CD4-positive, alpha-beta T cell treated with Interleukin-17A for 1 hour (primary cell): ENCODE measurements at places on chromosomes 4 and X.

DNA sequence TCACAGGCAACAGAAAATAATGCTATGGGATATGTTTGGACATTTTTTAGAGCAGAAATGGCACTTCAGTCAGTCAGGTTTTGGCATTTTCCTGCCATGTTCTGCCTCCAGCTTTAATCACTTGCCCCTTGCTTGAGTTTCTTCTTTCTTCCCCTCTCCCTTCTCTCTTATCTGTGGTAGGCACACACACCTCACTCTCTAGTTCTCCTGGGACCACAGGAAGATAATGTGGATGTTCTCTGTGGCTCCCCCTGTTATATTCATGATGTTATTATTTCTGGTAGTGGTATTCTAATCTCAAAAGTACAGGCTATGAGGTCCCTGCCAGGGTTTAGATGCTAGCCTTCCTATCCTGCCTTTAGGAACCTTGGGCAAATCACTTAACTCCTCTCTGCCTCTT lies 5.2 kb downstream of the HADH start:
- DNase-seq: no peak

DNA sequence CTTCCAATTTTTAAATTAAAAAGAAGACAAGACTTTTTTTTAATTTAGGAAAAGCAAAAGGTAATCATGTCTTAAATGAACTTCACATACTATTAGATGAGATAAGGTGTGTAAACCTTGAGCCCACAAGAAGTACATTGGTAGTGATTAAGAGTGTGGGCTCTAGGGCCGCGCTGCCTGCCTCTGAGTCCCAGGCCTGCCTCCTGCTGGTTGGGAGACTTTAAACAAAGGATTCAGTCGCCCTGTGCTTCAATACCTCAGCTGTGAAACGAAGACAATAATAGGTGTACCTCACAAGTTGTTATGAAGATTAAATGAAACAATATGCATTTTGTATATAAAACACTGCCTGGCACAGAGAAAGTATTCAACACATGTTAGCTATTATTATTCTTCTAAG lies 95.9 kb upstream of the MYOZ2 start:
- no peak for DNase-seq

- DNase-seq: peak; percentile 9
Measured at GRCh38 chrX:7146703-7147412, 654 bp upstream of the STS start.

DNA sequence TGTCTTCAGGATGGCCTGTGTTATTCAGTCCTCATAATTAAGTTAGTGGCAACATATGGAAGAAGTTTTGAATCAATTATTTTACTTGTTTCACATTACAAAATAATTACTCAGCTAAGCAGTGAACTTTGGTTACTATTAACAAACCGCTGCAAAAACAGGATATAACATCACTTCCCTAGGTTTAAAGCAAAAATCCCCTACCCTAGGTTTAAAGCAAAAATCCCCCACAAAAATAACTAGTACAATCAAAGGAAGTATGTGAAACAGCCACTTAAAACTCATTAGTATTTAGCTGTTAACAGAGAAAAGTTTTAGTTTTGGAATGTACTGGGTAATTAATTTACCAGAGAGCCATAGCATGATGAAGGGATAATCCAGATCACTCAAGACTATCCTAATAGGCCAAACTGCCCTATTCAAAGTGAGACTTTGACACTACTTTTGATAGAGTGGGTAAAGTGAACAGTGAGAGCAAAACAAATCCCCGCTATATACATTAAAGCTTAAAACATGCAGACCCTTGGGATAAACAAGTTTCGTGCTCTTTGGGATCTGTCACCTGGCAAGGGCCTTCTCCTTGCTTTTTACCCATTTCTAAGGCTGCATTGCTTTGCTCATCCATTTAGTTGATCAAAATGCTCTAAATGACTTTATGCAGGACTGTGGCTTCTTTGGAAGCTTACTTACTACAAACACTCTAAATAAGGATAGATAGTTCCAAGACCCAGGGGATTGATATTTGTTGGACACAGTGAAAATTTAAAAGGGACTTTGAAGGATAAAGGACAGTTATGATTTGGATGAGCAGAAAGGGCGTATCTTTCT lies 36.4 kb upstream of the GPR174 start:
- DNase-seq: peak; percentile 88

GRCh38 chr4:133124746-133125145 lies 24.3 kb upstream of the PCDH10 start:
- no peak for DNase-seq

- DNase-seq: no peak
Measured at GRCh38 chrX:149032449-149032848, 472.7 kb downstream of the IDS start.

DNA sequence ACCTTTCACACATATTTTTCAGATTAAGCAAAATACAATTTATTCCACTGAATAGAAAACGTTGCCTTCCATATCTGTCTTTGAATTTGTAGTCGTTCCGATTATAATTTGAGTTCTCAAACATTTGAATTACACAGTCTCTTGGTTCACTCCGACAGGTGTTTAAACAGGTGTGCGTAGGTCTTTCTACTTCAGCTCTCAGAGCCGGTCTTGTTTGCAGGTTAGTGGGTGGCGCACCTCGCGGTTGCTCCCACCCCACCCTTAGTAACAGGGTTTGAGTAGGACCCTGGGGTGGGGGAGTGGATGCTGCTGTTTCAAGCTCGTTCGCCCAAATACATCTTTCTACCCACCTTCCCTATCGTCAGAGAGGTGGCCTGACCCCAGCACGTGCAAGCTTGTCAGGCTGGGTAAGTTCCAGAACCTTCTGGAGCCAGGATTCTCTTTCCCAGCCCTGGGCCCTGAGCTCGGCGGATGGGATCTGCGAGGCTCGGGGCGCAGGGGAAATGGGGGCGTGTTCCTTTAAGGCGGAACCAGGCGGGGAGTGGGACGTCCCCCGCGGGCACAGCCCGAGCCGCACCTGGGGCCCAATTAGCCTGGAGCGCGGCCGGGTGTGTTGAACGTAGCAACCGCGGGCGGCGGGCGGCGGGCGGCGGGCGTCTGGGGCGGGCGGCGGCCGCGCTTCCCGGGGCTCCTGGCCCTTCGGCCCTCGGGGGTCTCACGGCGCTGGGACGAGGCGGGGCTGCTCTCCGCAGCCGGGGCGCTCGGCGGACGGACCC lies at the start of gene FAM149A:
Gene FAM149A, plus strand, starts transcription at position 591 of the 776 bp plus-strand sequence.
- DNase-seq: peak; percentile 26

- DNase-seq: no peak
Measured at GRCh38 chr4:109435635-109436034, 2.0 kb downstream of the SEC24B start.

GRCh38 chr4:304969-305680 lies at the start of gene ZNF732:
Gene ZNF732, minus strand, starts transcription at chr4:305474. Its CDS starts 164 bp downstream, at chr4:305310.
- DNase-seq: no peak
